ENCODE measurements at places on chromosomes 1 and 21. TPM values are rescaled to one million over a fixed set of nuclear protein-coding genes. Genes with fewer than 3 reads are reported as not detected.
A peak's percentile ranks its signal among the peaks of the same experiment; 100 is the strongest.

GRCh38 chr1:99180343-99180808 is 83.9 kb upstream of the PLPPR4 start:
- DNase-seq: peak; percentile 62

- DNase-seq: no peak
These were observed at the start of gene TNFAIP8L2 for GRCh38 chr1:151156515-151156819. Gene TNFAIP8L2 (plus strand): TSS chr1:151156649. CDS start chr1:151158698, 2,049 bp downstream.

DNA sequence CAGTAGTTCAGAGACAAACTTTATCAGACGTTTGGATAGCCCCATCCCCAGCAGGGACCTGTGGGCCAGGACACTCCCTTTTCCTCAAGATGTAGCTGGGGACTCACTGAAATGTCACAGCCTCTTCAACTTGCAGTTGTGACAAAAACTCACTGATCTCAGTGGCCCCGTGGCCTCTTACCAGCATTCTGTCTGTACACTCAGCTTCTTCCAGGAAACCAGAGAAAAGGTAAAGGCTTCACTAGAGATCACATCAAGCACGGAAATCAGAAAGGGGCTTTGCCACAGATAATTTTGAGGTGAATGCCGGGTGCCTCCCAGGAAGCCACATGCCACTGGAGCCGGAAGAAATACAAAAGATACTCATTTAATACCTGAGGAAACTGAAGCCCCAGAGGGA is 122.2 kb downstream of the CCDC185 start:
- no peak for DNase-seq

Gene MAGI3
- total RNA-seq: 33.1 TPM

- no peak for DNase-seq
These were observed 85.3 kb upstream of the SERBP1 start for GRCh38 chr1:67515324-67516080.

Gene CDCA8
- 0.31 TPM for total RNA-seq

DNA sequence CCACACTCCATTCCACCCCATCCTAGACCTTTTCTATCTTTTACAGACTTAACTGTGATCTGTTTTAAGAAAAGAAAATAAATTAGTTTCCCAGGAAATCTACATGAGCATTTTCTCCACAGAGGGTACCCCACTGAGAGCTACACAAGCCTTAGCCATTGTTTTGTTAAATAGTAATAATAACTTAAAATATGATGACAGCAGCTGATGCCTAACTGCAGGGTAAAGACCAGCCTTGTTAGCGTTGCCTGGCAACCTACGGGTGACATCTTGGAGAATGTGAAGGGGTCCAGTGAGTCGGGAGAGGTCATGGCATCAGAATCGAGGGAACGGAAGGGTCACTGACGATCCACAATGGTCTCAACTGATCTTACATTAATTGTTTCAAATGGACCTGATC is 233.2 kb upstream of the PBX1 start:
- no peak for DNase-seq

Gene OR14K1
- total RNA-seq: not detected

DNA sequence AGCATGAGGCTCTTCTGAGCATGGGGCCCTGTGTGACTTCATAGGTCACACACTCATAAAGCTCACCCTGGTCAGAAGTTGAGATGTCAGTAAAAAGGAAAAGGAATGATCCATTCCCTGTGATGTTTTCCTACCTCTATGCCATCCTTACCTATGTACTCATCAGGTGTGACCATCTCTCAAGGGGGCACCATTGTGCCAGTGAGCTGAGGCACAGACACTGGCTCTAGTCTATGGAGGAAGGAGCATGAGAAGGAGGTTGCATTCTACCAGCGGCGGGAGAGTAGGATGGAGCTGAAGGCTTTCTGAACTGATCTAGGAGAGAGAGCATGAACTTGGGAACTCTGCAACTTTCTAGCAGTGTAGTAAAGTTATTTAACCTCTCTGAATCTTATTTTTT is 65.8 kb upstream of the RGL1 start:
- DNase-seq: no peak

Gene NBPF4
- total RNA-seq: 0.16 TPM

- DNase-seq: no peak
These were observed 52.6 kb downstream of the CD247 start for GRCh38 chr1:167465743-167466142.
